Midbrain (tissue), 1 donor: ENCODE measurements at places on chromosomes 4 and X.

DNA sequence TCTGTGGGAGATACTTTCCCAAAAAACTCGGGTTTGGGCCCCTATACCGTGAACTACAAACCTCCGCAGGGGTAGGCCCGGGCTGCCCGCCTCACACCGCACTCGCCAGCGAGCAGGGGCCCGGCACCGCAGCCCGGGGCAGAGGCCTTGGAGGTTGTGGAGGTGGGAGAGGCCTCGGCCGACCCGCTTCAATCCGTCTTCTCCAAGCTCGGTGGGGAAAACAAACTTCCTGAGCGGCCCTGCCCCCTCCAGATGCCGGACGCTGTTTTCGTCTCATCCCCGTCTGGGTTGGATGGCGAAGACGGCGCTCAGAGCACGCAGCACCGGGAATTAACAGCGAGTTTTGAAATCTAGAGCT is 442 bp upstream of the MCUB start:
- no peak for DNase-seq

DNA sequence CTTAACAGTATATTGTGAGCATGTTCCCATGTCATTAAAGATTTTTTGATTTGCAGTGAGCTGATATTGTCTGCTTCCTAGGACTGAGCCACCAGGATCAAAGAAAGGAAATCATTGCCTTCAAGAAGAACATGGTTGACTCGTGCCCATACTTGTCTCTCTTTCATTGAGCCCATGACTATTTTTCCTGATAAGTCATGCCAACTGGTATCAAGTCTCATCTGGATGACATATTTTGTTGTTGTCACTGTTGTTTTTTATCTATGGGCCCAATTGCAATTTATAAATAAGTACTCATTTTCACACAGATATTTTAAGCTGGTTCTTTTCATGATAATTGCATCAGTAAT is 10.2 kb upstream of the RHOH start:
- no peak for DNase-seq

GRCh38 chr4:138269175-138269574 is 27.0 kb upstream of the SLC7A11 start:
- DNase-seq: no peak

- no peak for DNase-seq
Measured at GRCh38 chr4:64584981-64585557, 175.8 kb upstream of the TECRL start.

DNA sequence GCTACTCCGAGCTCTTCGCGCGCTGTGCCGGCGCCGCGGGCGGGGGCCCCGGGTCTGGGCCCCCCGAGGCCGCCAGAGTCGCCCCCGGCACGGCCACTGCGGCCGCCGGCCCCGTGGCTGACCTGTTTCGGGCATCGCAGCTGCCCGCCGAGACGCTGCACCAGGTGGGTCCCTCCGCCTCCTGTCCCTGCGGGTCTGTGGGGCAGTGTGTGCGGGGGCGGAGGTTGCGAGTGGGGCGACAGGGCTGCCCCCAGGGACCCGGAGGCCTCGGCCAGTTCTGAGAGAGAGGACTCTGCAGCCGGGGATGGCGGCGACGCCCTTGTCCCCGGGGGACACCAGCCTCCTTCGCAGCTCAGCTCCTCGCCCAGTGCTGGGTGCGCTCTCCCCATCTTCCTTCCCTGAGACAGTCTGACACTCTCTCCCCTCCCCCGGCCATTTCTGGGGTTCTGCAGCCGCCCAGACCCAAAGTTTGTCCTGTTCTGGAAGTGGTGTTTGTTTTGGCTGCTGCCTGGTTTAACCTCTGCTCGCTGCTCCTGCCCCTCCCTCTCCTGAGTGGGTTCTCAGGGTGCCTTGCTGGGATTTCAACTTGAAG is 609 bp downstream of the REPS2 start:
- DNase-seq: no peak

- DNase-seq: no peak
Measured at GRCh38 chr4:53531585-53532224, 59.6 kb downstream of the LNX1 start.

GRCh38 chr4:156677656-156678055 is 293.9 kb downstream of the PDGFC start:
- no peak for DNase-seq

- DNase-seq: no peak
Measured at GRCh38 chr4:129077326-129077725, 16.0 kb downstream of the SCLT1 start.

GRCh38 chr4:150668824-150669223 is 86.9 kb downstream of the MAB21L2 start:
- no peak for DNase-seq

DNA sequence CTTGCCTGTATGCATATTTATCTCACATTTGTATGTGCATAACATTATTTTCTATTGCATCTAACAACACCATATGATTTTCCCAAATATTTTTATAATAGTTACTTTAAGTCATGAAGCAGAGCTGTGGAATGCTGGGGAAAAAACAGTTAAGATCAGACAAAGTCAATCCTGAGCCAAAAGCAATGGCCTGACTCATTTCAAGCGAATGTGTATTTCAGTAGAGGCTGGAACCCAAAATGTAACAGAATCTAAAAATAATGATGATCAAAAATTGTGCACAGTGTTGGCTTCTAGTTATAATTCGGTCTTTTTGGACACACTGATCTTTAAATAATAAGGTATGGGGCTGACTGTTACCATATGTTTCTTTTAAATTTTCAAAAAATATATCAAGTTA is 516.2 kb upstream of the ADGRL3 start:
- DNase-seq: no peak

DNA sequence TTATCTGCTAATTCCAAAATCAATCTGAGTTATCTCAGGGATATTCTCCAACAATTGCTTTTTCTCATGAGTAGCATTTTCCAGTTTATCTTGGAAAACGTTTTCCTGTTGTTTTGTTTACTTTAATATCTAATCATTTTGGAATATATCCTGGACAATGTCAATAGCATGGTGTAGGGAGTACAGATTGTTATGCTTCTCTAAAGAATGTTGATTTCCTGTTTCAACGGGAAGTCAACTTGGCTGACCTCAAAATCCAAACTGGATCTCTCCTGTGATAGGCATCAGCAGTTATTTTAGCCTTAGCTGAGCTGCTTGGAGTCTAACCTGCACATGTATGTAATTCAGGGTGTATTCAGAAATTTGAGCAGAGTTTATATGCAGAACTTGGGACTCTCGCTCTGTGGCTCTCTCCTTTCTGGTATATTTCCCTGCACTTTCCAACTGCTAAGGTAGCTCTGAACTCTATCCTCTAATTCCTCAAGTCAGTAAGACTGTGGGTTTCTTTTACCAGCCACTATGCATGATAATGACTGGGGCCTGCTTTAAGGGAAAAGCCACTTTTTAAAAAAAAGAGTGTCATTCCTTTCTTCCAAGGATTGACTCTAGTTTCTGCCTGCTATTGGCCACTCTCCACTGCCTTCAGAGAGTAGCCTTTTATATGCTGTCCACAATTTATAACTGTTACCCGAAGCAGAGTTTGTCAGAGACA is 7.7 kb downstream of the PRSS48 start:
- no peak for DNase-seq

DNA sequence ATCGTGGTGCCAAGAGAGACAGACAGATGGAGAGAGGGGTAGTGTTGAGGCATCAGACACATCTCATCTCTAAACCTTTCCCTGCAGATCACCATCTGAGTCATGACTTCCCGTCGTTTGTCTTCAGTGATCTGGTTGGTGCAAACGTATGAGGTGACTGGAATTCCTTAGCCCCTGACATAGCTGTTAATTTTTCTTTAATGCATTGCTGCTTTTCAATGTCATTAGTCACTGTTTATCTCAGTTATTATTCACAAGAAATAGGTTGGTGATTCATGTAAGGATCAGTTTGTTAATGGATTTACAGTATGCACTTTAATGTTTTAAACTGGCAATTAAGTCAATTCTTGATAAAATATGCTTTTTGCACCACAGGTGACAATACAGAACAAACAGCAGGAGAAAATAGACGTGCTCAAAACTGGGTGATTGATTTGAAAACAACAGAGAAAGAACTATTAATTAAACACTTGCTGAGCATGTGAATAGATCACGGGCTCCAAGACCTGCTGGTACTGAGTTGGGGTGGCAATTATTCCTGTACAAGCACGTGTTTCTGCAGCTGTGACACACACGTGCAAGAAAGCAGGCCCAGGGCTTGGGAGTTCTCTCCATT is 1.3 kb upstream of the TMEM154 start:
- DNase-seq: no peak

DNA sequence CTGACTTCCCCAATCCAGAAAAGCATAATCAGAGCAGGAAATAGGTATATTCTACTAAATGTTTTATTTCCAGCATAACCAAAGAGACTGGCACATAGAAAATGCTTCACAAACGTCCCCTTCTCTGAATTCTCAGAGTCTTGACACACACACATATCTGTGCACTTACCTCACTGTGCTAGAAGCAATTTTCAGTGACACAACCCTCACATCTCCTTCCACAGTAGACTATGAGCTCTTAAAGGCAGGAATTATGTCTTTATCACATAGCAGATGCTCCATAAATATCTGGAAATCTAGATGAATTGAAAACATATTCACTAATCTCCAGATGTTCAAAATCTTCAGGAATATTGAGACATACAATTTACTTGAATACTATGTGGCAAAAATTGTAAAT is 5.9 kb downstream of the SOWAHB start:
- DNase-seq: no peak

GRCh38 chrX:128728943-128729342 is 676.7 kb upstream of the ACTRT1 start:
- no peak for DNase-seq

- DNase-seq: no peak
Measured at GRCh38 chr4:150457802-150458201, 124.1 kb upstream of the MAB21L2 start.

GRCh38 chr4:169485791-169486742 is 126.3 kb downstream of the NEK1 start:
- peak; percentile 76 for DNase-seq

GRCh38 chr4:787561-787981 is 38.4 kb downstream of the CPLX1 start:
- DNase-seq: no peak

DNA sequence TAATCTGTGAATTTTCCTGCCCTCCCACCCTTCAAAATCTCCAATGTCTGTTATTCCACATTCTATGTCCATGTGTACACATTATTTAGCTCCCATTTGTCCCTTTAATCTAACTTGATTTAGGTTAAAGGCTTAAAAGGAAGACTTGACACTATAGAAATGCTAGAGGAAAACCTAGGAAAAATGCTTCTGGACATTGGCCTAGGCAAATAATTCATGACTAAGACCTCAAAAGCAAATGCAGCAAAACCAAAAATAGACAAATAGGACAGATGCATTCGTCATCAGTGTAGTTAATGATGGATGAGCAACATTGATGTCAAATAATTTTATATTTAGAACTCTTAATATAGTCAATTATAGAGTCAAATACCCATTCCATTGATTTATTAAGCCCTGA is 36.9 kb downstream of the INTU start:
- no peak for DNase-seq

- DNase-seq: no peak
Measured at GRCh38 chr4:139893801-139894200, 228.2 kb downstream of the MGST2 start.

DNA sequence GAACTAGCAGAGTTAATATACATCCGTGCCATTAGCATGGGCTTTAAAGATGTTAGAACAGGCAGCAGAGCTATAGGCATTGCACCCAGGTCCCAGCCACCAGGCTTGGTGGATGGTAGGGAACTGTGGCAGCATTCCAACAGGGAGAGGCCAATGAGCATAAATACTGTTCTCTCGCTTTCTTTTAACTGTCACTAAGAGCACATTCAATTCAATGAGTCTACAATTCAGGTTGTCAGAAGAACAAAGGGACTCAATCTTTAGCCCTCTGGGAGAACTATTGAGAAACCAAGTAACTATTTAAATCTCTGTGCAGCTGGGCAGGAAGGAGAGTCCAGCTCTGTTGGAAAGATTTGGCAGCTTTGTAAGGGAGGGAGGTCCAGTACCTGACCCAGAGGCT is 165.6 kb downstream of the CHIC1 start:
- DNase-seq: no peak

GRCh38 chr4:37429906-37430305 is 185.4 kb downstream of the NWD2 start:
- DNase-seq: no peak

- no peak for DNase-seq
Measured at GRCh38 chr4:95524184-95524583, 24.6 kb downstream of the UNC5C start.

DNA sequence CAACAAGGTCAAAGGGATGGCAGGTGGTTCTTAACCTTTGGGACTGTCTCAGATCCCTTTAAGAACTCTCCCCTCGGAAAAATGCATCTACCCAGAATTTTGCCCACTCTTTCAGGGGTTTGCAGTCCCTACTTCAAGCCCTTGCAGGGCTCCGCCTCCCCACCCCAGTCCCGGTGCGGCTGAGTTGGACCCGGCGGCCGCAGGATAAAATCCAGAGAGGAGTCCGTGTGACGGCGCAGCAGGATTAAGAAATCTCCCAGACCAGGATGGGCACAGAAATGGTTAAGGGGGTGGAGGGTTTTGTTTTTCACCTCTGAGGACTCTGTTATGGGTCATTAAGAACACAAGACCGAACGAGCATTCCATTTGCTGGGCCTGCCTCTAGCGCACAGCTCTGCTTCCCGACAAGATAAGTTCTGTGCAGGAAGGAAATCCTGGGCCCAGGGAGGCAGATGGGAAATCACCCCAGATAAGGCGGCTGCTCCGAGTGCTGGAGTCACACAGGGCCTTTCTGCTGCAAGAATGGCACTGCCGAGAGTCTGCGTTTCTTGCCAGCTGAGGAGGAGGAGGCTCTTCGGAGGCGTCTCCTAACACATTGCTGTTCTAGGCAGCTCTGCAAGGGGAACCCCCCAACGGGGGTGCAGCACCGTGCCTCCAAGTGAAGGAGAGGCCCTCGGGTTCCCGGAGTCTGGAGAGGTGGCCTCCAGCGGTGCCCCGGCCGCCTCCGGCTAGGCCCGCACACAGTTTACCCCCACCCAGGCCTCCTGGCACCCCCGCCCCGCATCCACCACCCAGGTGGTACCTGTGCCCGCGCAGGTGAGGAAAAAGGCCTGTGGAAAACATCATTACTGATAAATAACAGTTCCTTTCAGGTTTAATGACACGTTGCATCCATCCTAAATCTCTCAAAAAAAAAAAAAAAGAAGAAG is 277.6 kb downstream of the BCOR start:
- DNase-seq: no peak

DNA sequence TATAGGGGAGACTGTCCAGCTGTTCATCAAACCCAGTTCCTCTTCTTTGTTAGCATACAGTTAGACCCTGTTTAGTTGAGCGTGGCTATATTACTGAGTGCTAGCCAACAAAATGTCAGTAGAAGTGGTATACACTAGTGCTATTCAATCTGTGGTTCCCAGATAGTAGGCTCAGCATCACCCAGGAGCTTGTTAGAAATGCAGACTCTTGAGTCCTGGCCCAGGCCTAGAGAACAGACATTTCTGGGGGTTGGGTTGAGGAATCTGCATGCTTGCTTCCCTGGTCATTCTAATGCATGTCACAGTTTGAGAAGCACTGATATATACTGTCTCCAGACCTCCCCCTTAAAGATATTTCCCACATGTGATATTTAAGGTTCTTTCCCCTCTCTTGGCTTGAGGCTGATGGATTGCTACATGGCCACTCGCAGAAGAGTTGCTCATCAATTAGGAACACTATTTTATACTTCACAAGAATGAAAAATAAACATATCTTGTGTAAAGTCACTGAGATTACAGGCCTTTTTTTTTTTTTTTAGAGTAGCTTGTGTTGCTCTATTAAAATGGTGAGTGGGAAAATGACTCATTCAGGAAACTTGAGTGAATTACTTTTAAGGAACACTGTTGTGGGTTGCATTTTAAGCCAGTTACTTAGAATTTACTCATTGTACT is 289.0 kb downstream of the STIM2 start:
- DNase-seq: no peak
